ENCODE measurements at places on chromosomes 4 and X.

DNA sequence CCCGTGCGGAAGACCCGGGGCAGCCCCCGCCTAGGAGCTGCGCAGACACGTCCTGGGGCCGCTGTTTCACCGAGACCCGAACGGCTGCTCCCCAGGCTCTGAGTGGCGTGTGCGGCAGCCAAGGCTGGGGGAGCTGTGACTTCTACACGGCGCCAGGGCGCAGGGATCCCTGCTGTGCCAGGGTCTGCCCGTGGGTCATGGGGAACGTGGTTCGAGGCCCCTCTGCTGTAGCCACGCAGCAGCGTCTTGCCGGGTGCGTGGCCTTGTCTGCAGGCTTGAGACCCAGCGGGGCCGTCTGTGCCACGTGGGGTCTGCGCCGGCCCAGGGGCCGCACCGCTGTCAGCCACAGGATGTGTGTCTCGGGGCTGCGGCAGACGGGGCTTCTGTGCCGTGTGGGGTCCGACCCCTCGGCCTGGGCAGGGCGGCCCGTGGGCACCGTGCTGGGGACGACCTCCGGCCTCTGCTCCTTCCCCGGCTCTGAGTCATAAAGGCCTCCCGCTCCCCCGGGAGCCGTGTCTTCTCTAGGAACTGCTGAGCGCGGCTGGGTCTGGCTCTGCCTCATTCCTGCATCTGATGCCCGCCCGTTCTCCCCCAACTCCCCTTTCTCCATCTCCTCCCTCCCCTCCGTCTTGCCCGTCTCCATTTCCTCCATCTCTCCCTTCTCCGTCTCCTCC is 12.7 kb upstream of the GTPBP6 start:
- no peak for DNase-seq

GRCh38 chr4:10721616-10722015 is 37.0 kb upstream of the CLNK start:
- no peak for DNase-seq

DNA sequence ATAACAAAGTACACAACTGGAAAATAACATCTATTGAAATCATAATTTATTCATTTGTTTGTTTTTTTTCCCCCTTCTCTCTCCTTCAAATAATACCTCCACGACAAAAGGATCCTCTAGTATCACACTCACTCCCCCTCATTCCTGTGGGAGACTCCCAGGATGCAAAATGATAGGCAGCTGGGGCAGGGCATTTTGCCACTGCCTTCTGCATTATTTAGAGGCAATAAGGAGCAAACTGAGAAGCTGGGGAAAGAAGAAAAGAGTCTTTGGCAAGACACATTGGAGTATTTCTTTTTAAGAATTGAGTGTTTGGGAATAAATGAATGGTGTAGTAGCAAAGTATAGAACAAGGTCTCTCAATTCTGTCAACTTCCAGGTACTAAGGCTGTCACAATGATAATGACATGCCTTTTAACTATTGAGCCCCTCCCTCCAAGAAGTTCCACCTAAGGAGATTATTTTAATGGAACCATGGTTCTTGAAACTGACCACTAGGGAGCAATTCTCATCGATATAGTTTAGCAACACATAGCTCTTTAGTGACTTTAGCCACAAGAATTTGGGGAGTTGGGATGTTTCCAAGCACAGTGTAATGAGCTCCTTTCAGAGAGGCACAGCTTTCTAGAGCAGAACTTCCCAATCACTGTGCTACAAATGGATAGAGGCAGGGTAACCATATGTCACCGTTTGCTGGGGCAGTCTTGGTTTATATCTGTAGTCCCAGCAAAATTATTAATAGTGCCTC is 303.3 kb downstream of the FRMPD4 start:
- DNase-seq = no peak

GRCh38 chr4:180766944-180767729 is 1476.1 kb upstream of the TENM3 start:
- no peak for DNase-seq

GRCh38 chrX:25869761-25870160 is 268.4 kb upstream of the MAGEB18 start:
- DNase-seq = no peak

DNA sequence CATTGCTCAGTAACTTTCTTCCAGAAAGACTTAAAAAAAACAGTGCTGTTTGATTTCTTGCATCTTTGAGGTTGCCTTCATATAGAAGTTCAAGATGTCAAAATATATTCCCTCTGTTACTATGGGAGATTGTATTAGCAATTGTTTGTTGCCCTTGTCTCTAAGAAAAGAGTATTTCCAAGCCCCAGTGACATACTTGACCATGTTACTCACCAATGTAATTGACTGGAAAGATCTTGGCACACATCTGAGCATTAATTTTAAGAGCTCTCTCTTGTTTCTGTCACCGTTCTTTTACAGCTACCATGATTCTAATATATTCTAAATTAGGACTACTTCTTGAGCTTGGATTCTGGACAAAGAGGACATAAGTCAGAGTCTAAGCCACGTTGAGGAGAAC is 902.7 kb upstream of the EPHA5 start:
- no peak for DNase-seq

DNA sequence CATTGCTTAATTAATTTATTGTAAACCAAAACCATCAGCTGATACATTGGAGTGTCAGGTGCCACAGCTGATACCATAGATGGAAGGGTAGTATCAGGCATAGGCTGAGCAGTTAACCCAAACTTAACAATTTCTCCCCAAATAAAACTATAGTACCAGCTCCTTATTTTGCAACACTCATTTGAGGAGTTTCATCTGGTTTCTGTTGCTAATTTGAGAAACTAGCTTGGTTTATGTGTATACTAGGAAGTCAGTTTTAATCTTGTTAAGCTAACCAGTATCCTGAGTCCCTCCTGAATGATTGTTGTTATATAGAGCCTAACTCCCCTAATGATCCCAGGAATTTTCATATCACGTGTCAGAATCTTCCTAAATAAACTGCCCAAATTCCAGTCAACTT is 12.7 kb downstream of the DCAF16 start:
- no peak for DNase-seq

GRCh38 chrX:133415276-133416105 is at the start of gene GPC4:
Gene GPC4 (minus strand): TSS chrX:133415489. CDS start chrX:133414965, 524 bp downstream.
- DNase-seq = peak; percentile 23

DNA sequence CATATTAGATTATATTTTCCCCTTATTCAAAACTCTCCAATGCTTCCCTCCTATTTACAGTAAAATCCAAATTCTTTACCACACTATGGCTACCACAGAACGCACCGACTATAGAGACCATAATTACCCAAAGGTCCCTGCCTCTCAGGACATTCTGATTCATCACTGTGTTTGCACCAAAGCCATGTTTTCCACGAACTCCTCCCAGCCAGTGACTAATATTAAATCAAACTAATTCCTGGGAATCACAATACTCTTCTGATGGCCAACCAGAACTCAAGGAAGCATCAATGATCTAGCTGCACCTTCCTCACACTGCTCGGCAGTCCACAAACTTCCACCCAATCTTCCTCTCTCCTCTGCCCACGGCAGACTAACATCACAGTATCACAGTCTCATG is 24.2 kb upstream of the EDNRA start:
- no peak for DNase-seq

DNA sequence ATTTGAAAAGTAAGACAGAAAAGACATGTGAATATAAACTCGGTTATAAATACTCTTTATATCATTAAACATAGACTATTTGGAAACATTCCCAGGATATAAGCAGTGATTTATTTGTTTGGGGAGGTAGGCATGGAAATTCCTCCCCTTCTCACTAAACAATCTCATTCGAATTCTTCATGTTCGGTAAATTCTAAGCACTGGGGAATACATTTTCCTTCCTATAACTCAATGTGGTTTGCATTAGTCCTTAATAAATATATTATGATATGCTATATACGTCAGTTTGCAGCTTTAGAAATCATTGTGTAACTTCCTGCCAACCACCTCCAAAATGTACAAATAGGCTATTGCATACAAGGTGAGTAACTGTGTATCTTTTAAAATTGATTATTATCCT is 99.6 kb downstream of the UGT8 start:
- no peak for DNase-seq

GRCh38 chr4:121794505-121795188 is 6.5 kb upstream of the EXOSC9 start:
- DNase-seq = no peak

- no peak for DNase-seq
These were observed 61.6 kb upstream of the PRDM8 start for GRCh38 chr4:80135702-80136058.

GRCh38 chr4:102543030-102543928 is 42.1 kb downstream of the NFKB1 start:
- DNase-seq = no peak

DNA sequence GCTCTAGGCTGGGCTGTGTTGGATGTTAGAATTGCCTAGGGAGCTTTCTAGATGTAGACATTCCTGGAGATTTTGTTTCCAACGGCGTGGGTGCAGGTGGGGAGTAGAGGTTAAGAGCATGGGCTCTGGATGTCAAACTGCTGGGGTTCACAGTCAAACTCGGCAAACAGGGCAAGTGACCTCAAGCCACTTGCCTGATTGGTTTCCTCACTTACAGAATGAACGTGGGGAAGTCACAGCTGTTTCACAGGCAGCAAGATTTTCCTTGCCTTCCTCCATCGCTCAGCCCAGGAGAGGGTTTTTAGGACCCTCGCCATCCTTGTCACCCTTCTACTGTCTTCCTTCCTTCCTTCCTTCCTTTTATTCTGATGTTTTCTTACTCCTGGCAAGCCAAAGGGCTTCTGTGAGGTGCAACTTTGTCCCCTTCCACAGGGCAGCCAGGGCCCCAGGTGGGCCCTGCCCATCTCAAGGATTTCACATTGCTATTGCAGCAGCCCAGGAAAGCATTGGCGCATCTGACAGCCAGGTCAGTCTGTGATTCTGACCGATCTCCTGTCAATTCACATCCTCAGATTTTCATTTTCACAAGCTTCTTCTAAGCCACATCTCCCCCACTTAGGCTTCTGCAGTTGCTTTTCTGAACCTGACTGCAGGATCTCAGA is 7.0 kb downstream of the RTL5 start:
- no peak for DNase-seq

- DNase-seq = no peak
These were observed 49.2 kb upstream of the TLR2 start for GRCh38 chr4:153634738-153635353.

GRCh38 chrX:43718956-43719355 is 62.9 kb downstream of the MAOA start:
- DNase-seq = no peak

DNA sequence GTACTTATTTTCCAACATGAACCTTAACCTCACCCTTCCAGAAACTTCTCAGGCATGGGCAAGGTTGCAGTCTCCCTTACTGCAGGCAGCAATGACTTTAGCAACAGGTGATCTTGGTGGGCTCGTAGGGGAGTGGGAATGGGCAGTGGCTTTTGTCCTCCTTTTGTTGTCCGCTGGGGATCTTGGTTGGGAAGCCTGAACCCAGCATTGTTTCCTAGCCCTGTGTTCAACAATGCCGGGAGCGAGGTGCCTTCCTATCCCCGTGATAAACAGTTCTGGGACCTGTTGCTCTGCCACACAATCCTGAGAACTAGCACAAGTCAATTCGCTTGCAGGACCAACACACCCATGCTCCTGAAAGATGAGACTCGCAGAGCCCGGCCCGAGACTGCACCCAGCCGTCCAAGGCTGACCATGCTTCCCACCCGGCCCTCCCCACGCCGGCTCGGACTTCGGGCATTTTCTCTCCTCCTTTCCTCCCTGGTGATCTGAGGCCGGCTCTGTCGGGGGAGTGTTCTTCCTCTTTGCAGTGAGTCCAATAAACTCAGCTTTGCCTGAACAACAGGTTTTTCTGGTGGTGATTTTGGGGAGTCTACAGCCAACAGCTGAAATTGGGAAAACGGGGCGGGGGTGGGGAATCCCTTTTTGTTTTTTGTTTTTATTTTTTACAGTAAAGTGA is 20.2 kb downstream of the IRAK1 start:
- DNase-seq = no peak

- DNase-seq = no peak
These were observed 35.9 kb downstream of the FAM13A start for GRCh38 chr4:89021062-89021461.

DNA sequence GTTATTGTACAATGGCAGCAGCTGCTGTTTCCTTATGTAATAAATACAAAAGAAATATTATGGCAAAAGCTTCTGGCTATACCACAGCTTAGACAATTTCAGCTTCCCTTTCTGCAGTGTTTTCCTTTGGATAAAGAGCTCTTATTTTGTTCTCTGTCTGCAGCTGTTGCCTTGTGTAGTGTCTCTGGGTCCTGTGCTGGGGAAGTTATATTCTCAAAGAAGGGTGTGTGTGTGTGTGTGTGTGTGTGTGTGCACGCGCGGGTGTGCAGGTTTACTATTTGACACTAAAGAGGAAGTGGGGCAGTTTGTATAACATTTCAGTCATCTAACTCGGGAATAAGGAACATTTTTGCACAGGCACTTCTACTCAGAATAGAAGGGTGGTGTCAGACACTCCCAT is 83.6 kb downstream of the REPS2 start:
- DNase-seq = no peak

DNA sequence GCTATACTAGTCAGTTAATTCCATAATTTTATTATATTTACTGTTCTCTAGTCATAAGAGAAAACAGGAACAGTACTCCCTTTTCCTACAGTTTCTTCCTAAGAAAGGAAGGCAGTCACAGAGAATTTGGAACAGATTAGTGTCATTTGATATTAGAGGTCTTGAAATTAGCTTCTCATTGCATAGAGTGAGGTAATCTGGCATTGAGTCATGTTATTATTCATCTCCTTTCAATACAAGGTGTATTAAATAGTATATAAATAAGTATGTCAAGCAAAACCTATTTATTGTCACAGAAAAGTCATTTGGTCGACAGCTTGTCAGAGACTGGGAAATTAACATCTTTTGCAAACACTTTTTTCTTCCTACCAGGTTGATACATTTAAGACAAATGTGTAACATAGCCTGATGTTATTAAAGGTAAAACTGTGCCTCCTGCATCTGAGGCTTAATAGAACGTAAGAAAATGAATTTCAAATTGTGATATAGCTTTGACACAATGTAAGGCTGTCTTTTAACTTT is 753.1 kb upstream of the FRG1 start:
- DNase-seq = no peak

DNA sequence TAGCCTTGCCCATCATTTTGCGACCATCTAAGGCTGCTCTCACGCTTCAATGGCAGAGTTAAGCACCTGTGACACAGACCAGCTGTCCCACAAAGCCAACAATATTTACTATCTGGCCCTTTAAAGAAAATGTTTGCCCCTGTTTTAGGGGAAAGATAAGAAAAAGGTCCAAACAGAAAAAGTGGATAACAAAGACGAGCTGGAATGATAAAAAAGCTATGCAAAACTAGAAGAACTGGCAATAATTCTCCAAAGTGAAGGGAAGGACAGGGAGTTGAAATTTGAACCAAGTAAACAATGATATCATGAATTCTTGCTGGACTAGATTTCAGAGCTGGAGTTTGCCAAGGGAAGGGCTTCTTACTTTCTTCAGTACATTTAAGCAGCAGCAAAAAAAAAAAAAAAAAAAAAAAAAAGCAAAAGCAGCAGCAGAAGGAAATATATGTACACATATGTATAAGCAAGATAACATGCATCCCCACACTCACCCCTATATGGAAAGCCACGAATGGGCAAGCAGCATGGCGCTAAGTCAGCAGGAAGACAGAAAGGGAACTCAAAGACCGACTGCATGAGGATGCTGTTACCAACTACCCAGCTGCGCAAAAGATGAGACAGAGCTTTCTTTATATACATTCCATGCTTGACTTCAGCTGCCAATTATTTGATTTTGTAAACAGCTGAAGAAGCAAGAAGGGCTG is 12.5 kb downstream of the TRAPPC2 start:
- DNase-seq = no peak

GRCh38 chrX:101080326-101081124 is 1.8 kb downstream of the TMEM35A start:
- DNase-seq = peak; percentile 5

GRCh38 chrX:66013194-66013816 is 26.6 kb downstream of the VSIG4 start:
- DNase-seq = no peak

- DNase-seq = no peak
These were observed 48.6 kb downstream of the PDGFRA start for GRCh38 chr4:54277691-54278090.
